Dermis blood vessel endothelial cell (primary cell): ENCODE measurements at places on chromosomes 16 and 17.
A peak's percentile ranks its signal among the peaks of the same experiment; 100 is the strongest.

GRCh38 chr17:62705778-62706597 is 78.5 kb downstream of the MRC2 start:
- peak; percentile 68 for DNase-seq

DNA sequence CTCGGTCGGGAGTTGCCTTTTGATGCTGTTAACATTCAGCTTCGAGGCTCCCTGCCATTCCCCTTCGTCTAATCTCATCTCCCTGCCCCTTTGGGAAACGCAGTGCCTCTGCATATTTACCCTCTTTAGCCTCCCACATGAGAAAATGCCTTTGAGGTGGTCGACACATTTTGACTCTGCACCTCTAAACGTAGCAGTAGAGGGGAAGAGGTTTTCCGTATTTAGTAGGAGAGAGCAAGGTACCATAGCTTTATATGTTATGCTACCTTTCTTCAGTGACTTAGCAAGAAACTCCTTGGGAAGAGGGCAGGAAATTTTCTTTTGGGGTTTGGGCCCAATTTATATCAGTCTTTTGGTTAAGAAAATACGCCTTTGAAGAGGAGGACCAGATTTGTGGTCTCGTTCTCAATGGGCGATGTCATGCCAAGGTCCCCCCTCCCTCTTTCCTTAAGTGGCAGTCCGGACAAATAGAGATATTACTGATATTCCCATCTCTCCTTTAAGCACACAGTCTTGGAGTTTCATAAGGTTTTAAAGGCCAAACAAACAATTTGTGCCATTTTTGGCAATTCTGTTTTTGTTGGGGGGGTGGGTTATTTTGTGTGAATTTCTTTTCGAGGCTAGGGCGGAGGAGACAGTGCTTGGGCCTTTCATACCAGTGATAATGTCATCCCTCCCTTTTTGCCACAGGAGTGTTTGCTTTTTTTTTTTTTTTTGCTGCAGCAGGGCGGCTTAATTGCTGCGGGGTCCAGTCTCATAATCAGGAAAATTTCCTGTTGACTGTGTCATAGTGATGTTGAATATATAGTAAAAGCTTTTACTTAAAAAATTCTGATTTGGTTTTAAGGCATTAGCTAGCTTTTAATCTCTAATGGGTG is 1.5 kb downstream of the PAFAH1B1 start:
- DNase-seq, result peak; percentile 22

- DNase-seq, result peak; percentile 86
Observed at GRCh38 chr16:84184775-84185174, 2.1 kb downstream of the TAF1C start.

- DNase-seq, result peak; percentile 75
Observed at GRCh38 chr16:80852261-80852872, 48.0 kb upstream of the CDYL2 start.

DNA sequence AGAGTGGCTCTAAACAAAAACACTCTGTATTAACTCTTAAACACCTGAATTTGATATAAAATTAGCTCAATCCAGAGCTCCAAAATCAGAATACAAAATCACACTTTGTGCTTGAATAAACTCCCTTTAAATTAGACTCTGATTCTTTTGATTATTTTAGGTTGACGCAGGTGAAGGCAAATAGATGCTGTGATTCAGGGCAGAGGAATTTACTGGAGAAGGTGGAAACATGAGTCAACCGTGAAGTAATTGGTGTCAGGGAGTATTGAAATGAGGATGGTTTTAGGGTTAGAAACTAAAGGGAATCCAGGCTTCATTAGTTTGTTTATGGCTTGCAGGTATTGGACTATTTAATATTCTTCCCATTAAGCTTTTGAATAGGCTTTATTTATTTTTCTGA is 37.1 kb upstream of the TEKT1 start:
- no peak for DNase-seq

DNA sequence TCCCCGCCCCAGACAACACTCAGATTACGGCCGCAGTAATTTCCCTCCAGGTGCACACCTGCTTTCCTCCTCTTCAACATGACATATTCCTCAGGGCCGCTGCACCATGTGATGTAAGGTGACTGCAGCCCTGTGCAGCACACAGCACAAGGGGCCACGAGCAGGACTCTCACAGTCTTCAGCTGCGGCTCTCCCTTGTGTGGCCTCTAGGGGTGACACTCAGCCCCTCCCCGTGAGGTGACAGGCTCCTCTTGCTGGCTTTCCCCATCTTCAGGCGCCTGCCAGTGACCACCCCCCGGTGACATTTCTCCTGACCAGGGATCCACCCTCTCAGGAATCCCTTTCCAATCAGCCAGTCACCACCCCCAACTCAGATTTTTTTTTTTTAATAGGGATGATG is 31.3 kb upstream of the ABCC3 start:
- DNase-seq, result no peak

- no peak for DNase-seq
Observed at GRCh38 chr16:47624563-47624962, 163.4 kb downstream of the PHKB start.

DNA sequence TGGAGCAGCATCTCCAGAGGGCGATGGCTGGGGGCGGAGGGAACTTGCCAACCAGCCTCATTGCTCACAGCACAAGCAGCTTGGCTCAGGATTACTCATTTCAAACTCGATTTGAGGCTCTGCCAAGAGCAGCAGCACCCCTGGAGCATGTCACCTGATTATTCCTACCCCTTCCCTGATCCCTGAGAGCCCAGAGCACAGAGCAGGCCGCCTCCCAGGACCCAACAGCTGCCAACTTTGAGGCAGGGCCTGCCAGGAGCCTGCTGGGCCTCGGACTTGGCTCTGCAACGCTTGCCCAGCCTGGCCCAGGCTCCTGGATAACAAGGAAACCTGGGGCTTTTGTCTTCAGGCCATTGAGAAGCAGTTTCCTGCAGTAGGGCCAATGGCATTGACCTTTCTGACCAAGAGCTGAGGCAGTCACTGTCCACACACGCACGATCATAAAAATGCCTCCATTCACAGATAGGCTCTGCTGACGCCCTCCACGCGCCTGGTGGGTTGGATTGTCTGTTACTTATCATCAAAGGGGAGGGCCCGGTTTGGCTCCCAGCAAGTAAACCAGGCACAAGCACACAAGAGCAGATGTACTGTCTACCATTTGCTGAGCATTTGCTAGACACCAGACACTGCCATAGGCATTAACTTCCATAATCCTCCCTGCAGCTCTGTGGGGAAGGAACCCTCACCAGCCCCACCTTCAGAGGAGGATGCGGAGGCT is 406.6 kb upstream of the EEF2KMT start:
- no peak for DNase-seq

DNA sequence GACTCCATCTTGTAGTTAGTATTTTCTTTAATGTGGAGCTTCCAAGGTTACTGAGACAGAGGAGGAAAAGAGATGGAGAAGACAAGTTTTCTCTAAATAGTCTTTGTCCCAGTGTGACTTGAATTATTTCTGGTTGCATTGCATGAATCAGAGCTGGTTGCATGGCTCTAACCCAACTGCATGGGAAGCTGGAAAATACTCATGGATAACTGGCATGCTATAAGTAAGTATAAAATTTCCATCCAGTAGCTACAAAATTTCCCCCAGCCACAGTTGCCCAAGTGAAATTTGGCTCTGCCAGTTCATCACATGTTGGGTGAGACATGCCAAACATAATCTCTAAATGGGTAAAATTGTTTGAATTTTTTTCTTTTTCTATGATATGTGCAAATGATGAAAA is 1161.5 kb downstream of the CDH11 start:
- no peak for DNase-seq

- no peak for DNase-seq
Observed at GRCh38 chr17:82545071-82545462, 25.5 kb downstream of the FOXK2 start.

GRCh38 chr17:68238164-68238870 is 9.5 kb upstream of the AMZ2 start:
- DNase-seq, result no peak
